ENCODE measurements at places on chromosomes 6 and 20.

GRCh38 chr20:47818996-47819609, 33.8 kb upstream of the SULF2 start:
- DNase-seq, result no peak

- no peak for DNase-seq
Measured at GRCh38 chr6:44680202-44680720, 292.8 kb downstream of the CDC5L start.

DNA sequence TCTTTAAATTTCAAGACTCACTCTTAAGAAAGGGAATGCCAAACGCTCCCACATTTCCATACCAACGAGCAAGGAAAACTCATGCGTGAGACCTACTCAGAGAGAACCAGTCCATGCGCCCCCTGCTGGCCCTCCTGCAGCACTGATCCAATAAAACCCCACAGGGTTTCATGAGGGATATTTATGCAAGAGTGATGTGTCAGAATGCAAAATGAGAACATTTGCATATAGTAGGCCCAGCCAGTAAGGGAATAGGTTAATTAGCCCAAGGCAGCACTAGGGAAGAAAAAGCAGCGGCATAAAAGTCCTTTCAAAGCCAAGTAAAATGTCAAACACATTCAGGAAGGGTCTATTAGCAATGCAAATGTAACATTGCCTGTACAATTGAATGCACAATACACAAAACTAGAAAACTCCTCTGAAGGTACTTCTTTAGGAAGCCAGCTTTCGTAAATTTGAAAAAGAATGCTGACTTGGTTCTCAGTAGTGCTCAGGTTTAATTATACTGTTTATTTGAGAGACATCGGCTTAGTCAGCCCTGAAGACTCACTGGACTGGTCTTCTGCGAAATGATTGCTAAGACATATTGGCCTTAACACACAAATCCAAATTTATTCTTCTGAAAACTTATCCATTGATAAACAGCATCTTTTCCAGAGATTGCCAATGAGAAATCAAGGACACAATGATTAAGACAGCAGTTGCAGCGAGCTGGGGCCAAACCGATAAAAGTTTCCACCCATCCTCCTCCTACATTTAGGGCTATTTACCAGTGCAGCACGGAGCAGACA, 93.2 kb downstream of the GMPR start:
- DNase-seq, result peak; percentile 76

DNA sequence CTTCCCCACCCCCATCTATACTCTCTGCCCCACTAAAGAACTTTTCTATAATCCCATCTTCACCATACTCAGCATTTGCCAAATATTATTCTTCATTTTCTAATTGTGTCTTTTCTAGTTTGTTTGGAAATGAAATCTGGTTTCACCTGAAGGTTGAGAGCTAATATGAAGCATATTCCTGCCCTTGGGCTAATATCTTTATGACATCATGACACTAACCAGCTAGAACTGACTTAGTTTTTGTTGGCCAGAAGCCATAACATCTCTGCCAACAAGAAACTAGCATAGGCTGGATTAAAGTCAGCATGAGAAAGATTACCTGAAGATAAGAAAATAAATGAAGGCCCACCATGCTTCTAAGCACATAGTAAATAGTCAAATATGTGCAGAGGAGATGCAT, 16.7 kb downstream of the UNC5CL start:
- DNase-seq, result peak; percentile 18

- DNase-seq, result no peak
Measured at GRCh38 chr6:149136913-149137286, 180.6 kb upstream of the TAB2 start.

- no peak for DNase-seq
Measured at GRCh38 chr6:3751077-3751729, at the start of gene PXDC1. Gene PXDC1, minus strand, starts transcription at chr6:3751713. Its CDS starts 182 bp downstream, at chr6:3751531.
